ENCODE measurements at places on chromosomes 1 and 21. TPM values are rescaled to one million over a fixed set of nuclear protein-coding genes. Genes with fewer than 3 reads are reported as not detected.
A peak's percentile ranks its signal among the peaks of the same experiment; 100 is the strongest.

DNA sequence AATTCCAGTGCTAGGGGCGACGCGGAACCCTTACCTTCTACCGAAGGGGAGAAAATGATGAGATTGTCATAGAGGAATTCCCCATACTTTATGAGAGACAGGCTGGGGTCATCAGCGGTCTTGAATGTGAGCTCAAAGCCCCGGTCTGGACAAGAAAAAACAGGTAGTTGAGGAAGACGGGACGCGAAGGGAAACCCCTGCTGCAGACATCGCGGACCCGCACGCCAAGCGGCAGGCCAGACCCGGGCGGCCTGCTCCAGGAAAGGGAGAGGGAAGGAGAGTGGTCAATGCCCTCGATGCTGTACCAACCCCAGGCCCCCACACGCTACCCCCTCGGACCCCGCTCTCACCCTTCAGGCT is 342 bp downstream of the DDOST start:
- DNase-seq = no peak

- no peak for DNase-seq
These were observed 465 bp upstream of the HSPB7 start for GRCh38 chr1:16018308-16018707.

DNA sequence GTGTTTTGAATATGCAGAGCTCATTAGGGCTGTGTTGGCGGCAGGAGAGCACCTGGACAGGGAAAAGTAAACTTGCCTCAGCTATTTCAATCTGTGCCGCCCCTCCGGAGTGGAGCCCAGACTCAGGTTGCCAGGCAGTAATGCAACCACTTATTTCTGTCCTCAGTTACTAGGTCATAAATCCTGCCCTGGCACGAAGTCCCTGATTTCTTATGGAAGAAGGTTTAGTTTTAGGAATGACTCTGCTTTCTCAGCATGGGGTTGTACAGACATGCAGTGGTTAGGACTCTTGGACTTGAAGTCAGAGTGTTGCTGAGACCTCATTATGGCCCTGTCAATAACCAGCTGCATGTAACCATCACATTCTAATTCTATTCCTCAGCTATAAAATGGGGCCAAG is 98.3 kb upstream of the FGGY start:
- DNase-seq = no peak

DNA sequence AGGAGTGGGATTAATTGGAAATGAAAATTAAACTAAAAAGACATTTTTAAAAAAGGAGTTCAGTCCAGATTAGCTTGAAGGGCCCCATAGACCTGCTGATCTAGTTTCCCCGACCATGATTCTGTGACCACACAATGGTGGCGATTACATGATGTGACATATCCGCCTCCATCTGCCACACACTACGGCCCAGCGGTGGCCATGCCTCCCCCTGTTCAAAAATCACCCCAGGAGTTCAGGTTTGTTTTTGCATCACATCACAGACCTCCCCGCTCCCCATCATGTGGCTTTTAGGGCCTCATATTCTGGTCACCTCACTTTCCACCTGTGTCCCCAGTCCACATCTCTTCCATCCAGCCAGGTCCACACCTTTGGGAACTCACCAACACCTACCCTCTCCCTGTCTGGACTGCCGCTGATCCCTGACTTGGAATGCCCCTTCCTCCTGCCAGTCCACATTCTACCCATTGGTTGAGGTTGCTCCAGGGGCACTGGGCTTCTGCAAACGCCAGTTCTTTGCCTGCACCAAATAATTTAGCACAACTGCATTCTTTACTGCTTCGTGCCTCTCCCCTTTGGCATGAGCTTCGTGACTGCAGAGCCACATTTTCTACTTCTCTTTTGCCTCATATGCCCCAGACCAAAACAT is 38.9 kb downstream of the CD247 start:
- DNase-seq = no peak

ODF2L gene
- 12.1 TPM for total RNA-seq

CCDC27 gene
- not detected for total RNA-seq

DNA sequence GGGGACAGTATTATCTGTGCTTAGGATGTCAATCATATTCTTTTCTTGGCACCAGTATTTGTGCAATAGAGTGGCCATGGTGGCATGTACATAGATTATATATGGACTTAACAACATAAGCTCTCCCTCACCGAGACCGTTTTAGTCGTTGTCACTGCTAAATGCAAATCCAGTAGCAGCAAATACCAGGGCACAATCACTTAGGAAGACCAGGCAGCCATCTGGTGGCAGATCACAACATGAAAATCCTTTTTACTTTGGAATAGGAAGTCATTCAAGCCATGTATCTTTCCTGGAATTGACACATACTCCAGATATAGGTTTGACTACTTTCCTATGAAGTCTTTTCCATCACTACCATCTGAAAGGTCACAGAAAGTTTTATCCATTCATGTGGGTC is 53.2 kb upstream of the C1orf87 start:
- no peak for DNase-seq

PM20D1 gene
- total RNA-seq = 1.7 TPM

DNA sequence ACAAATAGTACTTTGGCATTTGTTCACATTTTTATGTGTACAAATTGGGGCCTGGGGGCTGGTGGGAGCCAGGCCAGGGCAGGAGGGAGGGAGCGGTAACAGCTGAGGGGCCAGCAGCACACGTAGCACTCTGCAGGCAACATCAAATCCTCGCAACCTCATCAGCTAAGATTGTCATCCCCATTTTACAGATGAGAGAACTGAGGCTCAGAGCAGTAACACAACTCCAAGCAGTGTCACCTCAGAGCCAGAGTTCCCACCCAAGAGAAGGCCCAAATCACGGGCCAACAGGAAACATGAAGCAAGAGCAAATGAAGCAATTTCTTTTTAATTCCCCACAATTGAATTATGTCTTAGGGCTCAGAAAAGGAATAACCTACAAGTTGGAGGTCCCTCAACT is 14.1 kb downstream of the IFFO2 start:
- no peak for DNase-seq

F13B gene
- total RNA-seq = not detected

DNA sequence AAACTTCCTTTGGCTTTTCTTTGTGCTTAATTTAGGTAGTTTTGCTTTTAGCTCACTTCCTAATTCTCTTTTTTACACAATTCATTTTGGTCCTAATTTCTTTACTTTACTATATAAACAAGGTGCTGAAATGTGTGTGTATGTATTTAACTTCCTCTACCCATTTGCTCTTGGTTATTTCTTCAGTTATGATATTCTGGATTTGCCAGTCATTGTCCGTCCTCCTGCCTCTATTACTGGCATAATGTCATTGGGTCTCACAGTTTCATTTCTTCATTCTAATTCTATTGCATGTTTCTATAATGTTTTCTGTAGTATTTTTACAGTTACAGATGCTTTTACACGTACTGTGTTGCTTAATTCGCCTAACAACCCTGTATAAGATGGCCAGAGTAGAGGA is 96.2 kb downstream of the ZMYM4 start:
- no peak for DNase-seq

GRCh38 chr1:112410673-112411072 is 14.7 kb downstream of the CTTNBP2NL start:
- no peak for DNase-seq

GRCh38 chr1:43008115-43009060 is 49.7 kb upstream of the SLC2A1 start:
- no peak for DNase-seq

DNA sequence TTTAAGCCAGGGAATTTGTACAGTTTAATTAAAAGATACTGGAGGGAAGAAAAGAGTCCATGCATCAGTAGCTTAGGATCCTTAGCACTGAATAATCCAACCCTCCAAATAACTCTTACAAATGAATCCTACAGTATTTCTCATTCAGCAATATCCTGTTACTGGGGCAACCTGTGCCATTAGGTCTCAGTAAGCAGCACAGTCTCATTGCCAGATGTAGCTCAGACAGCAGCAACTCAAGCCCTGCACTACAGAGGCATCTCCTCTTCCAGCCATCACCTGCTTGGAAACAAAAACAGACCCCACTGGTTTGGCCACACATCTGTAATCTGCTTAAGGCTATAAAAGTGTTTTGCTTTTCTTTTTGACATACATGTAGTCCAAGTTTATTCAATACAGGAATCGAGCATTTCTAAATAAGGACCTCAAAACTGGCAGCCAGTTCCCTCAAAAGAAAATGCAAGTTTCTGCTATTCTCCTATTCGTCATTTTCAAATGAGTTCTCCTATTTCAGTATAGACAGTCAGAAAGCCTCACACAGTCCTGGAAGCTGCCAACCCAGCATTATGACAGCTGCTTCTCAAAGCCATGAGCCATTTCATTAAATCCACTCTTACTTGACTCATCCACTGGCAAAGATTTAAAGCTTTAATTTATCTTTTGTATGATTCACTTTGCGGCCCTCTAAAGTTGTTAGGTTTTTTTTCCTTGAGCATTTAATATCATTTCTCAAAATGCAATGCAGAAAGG is 129.0 kb downstream of the APP start:
- no peak for DNase-seq

DNA sequence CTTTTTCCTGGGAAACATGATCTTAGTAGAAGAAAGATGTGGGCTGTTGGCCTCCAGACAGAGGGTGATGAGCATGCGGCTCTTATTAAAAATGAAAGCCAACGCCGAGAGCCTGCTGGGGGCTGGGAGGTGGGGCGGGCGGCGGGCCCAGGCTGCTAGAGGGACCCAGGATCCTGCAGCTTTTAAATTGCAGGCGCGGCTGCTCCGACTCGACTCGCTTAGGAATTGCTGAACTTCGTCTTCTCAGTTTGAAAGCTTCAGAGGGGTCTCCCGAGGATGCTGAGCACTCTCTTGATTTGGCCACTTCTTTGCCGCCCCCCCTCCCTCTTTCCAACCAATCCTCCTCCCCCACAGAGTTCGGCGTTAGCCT is 1.2 kb downstream of the AGPAT3 start:
- peak; percentile 76 for DNase-seq

TRIM46 gene
- total RNA-seq = not detected

MROH7 gene
- total RNA-seq = 14.3 TPM

KCNA3 gene
- 0.62 TPM for total RNA-seq

DNA sequence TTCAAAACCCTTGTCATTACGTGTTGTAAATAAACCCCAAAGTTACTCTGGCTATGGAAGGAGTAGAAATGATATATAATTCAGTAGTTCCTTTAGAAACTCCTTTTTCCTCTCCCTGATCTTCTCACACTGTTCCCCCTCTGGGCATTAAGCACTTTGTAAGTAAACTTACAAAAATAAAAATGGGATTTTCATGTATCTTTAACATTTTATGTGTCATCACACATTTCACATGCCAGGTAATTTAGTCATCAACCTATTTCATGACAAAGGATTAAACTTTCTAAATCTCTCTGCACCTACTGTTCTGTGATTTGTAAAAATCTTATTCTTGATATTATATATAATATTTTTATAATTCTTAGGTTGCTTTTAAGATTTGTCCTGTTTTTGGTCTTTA is 176.9 kb downstream of the NEK7 start:
- no peak for DNase-seq

GRCh38 chr1:186905561-186905960 is 76.8 kb downstream of the PLA2G4A start:
- DNase-seq = no peak

- DNase-seq = no peak
These were observed 124.6 kb downstream of the KIF26B start for GRCh38 chr1:245279346-245279745.

DNA sequence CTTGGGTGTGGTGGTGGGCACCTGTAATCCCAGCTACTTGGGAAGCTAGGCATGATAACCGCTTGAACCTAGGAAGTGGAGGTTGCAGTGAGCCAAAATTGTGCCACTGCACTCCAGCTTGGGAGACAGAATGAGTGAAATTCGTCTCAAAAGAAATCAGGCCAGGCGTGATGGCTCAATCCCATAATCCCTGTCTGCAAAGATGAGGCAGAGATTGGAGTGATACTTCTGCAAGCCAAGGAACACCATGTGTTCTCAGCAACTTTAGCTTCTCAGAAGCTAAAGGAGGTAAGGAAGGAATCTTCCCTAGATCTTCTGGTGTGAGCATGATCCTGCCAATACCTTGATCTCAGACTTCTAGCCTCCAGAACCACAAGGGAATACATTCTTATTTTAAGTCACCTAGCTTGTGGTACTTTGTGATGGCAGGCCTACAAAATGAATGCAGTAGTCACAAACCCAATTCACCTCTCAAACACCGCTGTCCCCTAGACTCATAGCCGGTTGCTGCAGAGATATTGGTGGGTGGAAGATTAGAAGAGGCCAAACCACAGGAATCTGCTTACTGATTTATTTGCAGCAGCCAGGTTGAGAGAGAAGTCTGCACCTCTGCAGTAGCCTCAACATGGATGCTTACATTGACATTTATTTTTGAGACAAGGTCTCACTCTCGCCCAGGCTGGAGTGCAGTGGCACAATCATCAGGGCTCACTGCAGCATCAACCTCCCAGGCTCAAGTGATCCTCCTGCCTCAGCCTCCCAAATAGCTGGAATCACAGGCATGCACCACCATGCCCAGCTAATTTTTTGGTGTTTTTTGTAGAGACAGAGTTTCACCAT is 18.6 kb downstream of the L1TD1 start:
- peak; percentile 39 for DNase-seq

PWP2 gene
- total RNA-seq = 1.6 TPM

- no peak for DNase-seq
These were observed 198.6 kb upstream of the EDN2 start for GRCh38 chr1:41682845-41683625.

PADI2 gene
- 1.3 TPM for total RNA-seq

IGFN1 gene
- total RNA-seq = 0.05 TPM

DNA sequence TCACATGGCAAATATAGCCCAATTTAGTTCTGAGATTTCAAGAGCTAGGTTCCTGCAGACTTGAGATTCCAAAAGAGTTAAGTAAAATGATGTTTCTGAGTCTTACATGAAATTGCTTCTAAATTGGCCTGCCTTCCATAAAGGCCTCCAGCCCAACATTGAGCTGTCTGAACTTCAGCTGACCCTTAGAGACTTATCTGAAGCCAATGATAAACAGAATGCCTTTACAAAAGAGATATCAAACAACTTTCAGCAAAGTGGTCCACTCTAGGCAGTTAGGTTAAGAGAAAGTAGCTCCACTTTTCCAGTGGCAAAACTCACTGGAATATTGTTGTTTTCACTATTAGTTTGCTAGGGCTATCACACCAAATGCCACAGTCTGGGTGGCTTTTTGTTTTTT is 6.3 kb upstream of the RC3H1 start:
- no peak for DNase-seq

HCRTR1 gene
- not detected for total RNA-seq

DNA sequence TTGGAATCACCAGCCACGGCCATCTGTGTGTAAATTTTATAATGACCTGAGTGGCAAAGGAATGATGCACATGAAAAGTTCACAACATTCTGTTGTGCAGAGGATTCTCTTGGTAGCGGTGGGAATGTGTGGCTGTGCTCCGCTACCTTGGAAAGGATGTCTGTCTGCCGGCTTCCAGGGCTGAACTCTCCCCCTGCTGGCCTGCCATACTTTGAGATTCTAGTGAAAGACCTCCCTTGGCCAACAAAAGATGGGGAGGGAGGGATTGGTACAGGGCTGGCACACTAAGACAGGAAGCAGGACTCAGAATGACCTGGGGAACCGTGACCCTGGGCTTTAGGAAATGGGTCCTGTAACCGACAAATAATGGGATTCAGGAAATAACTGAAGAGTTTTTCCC is 194.5 kb upstream of the PLD5 start:
- DNase-seq = no peak

CDKN2C gene
- total RNA-seq = 9.8 TPM

Measured in cardiac septum (tissue), 1 donor.